GM04504 (cell line): ENCODE measurements at places on chromosomes 6 and 20.

DNA sequence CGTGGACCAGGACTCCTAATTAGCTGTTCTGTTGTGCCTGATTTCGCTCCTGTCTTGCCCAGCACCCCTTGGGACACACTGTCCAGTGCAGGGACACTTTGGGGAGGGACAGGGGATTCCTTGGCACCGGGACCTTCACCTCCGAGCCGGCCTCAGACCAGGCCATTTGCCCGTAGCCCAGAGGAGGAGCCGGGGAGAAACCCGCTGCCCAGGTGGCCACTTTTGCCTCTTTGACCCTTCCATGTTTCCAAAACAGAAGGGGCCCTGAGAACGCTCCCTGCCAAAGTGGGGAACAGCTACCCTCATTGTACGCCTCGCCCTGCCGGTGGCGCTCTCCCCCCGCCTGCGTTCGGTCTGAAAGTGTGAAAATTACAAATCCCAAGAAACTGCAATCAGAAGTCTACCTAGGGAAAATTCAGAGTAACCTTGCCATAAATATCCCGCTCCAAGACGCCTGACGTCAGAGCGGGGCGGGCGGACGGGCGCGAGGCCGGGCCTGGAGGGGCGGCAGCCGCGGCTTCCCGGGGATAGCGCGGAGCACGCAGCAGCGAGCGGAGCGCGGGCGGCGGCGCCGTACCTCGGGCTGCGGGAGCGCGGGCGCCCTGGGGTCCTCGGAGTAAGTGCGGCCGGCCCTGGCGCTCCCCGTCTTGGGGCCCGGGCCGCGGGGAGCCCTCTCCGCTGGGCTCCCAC is at the start of gene DAAM2:
TSS of gene DAAM2 (plus strand) at position 527 of the 690 bp plus-strand sequence. CDS start 63,927 bp downstream, outside the sequence.
- no peak for DNase-seq

DNA sequence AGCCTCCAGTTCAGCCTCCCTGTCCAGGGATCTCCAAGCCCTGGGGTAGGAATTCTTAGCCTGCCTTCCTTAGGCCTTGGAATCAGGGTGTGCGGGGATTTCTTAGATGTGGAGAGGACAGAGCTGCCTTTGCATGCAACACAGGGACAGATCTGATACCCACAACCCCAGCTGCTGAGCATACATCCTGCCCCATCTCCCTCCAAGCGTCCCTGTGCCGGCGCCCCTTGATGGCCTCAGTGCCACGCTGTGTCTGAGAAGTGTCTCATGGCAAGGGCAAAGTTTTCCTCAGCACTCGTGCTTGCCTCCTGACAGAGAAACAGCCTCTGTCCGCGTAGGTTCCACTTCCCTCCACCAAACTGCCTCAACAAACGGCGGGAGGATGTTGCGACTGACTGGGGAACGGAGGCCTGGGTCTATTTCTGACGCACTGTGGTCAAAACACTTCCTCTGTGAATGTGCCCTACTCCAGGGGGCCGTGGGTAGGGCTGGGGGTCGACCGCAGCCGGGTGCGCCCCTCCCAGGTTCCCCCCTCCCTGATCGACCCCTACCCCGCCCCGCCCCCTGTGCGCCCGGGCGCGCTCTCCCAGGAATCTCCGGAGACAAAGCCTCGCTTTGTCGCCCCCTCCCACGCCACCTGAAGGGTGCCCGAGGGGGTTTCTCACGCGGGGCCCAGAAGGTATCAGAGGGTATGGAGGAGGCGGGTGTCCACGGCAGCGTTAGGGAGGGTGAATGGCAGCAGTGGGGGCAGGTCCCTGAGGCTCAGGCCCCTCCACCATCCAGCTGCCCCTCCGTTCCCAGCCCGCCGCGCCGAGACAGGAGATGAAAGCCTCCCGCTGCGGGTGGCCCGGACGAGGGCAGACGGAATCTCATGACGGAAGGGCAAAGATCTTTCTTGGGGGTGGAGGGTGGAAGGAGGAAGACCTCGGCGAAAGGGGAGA is 806 bp downstream of the MICAL1 start:
- no peak for DNase-seq

DNA sequence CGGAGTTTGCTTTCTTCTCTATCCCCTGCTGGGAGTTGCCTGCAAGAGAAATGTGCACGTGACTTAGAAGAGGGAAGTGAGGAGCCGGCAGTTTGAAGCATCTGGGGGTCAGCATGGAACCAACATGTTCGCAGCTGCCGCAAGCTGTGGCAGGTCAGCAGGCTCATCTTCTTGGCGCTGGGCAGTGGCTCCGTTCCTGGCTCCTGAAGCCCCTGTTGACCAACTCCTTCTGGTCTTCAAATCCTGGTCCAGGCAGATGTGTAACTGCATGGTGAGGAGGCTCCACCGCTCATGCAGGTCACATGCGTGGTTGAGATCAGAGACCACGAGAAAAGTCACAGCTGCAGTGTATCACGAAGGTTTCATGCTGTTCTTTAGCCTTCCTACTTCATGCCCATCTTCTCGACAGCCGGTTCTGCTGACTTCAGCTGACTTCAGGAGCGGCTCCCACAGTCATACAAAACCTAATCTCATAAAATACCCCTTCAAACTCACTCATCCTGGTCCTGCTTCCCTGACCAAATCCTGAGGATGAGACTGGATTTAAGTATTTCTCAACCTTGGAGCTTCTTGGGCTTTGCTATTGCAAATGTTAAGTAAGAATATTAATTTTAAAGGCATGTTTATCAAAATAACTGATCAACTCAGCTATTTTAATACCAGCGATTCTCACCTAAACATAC is 44.9 kb upstream of the BCAS1 start:
- no peak for DNase-seq

- DNase-seq, result no peak
Measured at GRCh38 chr6:123333000-123333756, 303.6 kb downstream of the TRDN start.

- DNase-seq, result no peak
Measured at GRCh38 chr6:89413006-89413400, 930 bp upstream of the RRAGD start.

DNA sequence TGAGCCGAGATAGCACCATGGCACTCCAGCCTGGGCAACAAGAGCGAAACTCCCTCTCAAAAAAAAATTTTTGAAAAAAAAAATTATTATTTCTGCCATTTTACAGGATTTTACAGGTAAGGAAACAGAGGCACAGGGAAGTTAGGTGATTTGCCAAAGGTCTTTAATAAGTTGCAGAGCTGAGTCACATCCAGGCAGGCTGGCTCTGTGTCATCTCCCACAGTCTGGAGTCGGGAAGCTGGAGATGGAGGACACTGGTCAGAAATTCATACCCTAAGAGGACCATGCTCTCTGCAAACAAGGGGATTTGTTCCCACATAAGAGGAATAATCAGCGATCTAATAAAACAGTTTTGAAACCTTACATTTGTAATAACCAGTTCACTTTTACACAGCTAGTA is 24.1 kb downstream of the HECA start:
- DNase-seq, result no peak

DNA sequence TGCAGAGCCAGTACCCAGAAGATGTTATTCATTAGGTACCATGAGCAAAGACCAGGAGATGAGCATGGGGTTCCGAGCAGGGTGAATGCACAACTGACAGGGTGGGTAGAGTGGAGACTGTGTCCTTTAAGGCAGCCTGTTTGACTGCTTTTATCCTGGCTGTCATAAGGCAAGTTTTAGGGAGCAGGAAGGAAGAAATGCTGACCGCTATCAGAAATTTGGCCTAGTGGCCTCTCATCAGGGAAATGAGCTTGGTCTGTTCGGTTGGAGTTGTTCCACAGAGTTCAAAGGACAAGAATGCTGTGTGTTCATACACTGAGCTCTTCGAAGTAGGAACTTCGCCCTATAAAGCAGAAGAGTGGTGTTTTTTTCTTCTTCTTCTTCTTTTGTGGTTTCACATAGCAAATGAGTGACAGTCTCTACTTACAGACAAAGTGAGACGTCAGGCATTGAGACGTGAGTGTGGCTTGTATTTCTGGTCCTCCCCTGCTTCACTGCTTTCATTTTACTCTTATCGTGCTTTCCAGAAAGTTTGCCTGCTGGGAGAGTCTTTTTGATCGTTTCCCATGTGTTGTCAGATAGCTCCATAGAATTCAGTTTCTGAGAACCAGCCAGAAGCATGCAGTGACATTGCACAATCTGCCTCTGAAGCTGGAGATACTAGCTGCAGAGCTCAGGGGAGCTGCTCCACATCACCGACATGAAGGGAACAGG is at the start of gene CASS4:
TSS of gene CASS4 (plus strand) at position 502 of the 714 bp plus-strand sequence. CDS start at position 701, 199 bp downstream.
- peak; percentile 42 for DNase-seq

DNA sequence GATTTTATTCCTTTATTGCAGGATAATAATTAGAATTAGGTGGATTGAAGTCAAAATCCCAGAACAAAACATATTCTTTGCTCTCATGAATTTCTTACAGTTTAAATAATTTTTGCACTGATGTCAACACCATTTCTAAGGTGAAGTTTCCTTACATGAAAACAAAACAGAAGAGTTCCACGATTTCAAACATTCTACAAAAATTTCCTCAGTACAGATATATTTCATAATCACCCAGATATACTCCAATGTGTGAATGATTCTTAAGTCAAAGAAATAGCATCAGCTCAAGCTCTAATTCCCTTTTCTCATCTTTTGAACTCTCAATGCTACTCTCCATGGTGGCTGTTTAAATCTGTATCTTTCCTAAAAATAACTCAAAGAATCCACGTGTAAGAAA is 39.5 kb upstream of the THBS2 start:
- DNase-seq, result no peak

- no peak for DNase-seq
Measured at GRCh38 chr20:6916938-6917337, 149.5 kb downstream of the BMP2 start.

- DNase-seq, result no peak
Measured at GRCh38 chr6:49454787-49455709, 8.0 kb downstream of the MMUT start.
